ENCODE measurements at places on chromosomes 2 and 18. TPM values are rescaled to one million over a fixed set of nuclear protein-coding genes. Genes with fewer than 3 reads are reported as not detected.
A peak's percentile ranks its signal among the peaks of the same experiment; 100 is the strongest.

Gene CYP27A1
- 3.6 TPM for total RNA-seq

Gene SOS1
- 49.5 TPM for total RNA-seq

Gene SKOR2
- not detected for total RNA-seq

Gene UGT1A10
- total RNA-seq, result not detected

Gene FABP1
- total RNA-seq, result 0.32 TPM

Gene LYPD1
- total RNA-seq, result 0.04 TPM

Gene LRATD1
- total RNA-seq, result not detected

GRCh38 chr2:172783165-172783898, 47.7 kb downstream of the RAPGEF4 start:
- no peaks in the 10 kb centered on the region for H3K36me3 ChIP-seq
- H3K27me3 ChIP-seq, result no peaks in the 10 kb centered on the region
- H3K4me3 ChIP-seq, result no peak overlapping the region
- H3K27ac ChIP-seq, result peak overlapping the region; percentile 11
- peak; percentile 73 for DNase-seq

- no peaks in the 10 kb centered on the region for H3K27me3 ChIP-seq
- no peak overlapping the region for H3K4me3 ChIP-seq
- H3K36me3 ChIP-seq, result 0 out of 2 replicates have a peak, but pooled peaks cover 7% of the 10 kb centered on the region
- no peak for DNase-seq
- no peaks in the 10 kb centered on the region for H3K4me1 ChIP-seq
Measured at GRCh38 chr18:67504739-67505138, 11.8 kb downstream of the DSEL start.

GRCh38 chr2:132437852-132438669, 21.5 kb downstream of the GPR39 start:
- H3K27ac ChIP-seq, result no peak overlapping the region
- H3K27me3 ChIP-seq, result no peaks in the 10 kb centered on the region
- no peaks in the 10 kb centered on the region for H3K36me3 ChIP-seq

GRCh38 chr2:229800997-229801754, 86.8 kb upstream of the DNER start:
- H3K4me3 ChIP-seq, result no peak overlapping the region
- no peaks in the 10 kb centered on the region for H3K27me3 ChIP-seq
- H3K4me1 ChIP-seq, result 0 out of 2 replicates have a peak, but pooled peaks cover 6% of the 10 kb centered on the region
- peak; percentile 53 for DNase-seq
- H3K27ac ChIP-seq, result no peak overlapping the region

GRCh38 chr18:74905247-74905646, 303.7 kb downstream of the PTGR3 start:
- no peak overlapping the region for H3K27ac ChIP-seq
- no peaks in the 10 kb centered on the region for H3K4me1 ChIP-seq
- no peaks in the 10 kb centered on the region for H3K36me3 ChIP-seq
- no peak for DNase-seq
- H3K27me3 ChIP-seq, result no peaks in the 10 kb centered on the region
- no peak overlapping the region for H3K4me3 ChIP-seq

DNA sequence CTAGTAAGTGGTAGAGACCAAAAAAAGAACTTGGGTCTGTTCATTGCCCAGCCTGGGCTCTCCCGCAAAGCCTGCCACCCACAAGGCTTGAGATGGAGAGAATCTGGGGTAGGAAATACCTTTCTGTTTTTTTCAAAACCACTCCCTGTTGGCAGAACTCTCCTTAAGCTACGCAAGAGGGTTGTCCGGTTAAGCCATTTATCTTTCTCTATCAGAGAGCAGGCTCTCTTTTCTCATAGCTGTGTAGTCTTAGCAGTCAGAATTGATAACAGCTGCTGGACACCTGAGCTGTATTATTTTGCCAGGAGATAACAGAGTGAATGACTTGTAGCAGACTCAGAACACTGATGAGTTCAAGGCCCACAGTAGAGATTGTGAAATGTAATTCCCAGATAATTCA, 1088.1 kb downstream of the TSN start:
- DNase-seq, result no peak
- H3K4me3 ChIP-seq, result no peak overlapping the region
- no peaks in the 10 kb centered on the region for H3K27me3 ChIP-seq

GRCh38 chr2:32360416-32360815, 3.6 kb downstream of the BIRC6 start:
- no peak for DNase-seq
- H3K4me3 ChIP-seq, result no peak overlapping the region
- H3K27me3 ChIP-seq, result no peaks in the 10 kb centered on the region
- H3K27ac ChIP-seq, result no peak overlapping the region

- peaks cover 4% of the 10 kb centered on the region for H3K4me1 ChIP-seq
- no peak overlapping the region for H3K27ac ChIP-seq
- H3K27me3 ChIP-seq, result no peaks in the 10 kb centered on the region
- DNase-seq, result no peak
- no peak overlapping the region for H3K4me3 ChIP-seq
Measured at GRCh38 chr2:62569907-62570841, 64.2 kb upstream of the TMEM17 start.

DNA sequence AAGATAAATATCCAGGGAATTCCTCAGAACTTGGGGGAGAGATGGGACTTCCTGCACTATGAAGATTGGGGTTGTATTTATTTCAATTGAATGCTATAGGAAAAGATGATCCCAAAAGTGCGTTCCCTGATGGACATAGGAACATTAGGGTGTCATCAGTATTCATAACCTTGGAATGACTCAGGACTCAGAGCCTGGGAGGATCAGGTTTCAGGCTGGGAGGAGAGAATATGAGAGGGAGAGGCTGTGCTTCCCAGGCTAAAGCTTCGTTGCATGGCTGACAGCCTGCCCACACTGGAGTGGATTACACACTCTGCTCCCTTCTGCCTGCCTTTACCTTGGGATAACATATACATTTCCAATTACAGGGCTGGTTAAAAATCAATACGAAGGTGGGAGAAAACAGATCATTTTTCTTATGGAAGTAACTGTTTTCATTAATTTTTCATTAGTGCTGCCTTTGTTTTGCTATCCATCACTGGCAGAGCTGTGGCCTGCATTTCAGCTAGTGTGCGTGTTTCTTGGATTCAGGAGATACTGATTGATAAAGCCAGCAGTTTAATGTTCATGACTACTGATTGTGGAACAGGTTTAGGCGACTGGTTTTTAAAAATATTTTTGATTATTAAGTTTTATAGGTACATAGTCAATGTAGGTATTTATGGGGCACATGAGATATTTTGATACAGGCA, 118.7 kb downstream of the KCTD1 start:
- H3K36me3 ChIP-seq, result no peaks in the 10 kb centered on the region
- H3K27ac ChIP-seq, result no peak overlapping the region
- H3K27me3 ChIP-seq, result no peaks in the 10 kb centered on the region
- H3K4me1 ChIP-seq, result no peaks in the 10 kb centered on the region
- no peak overlapping the region for H3K4me3 ChIP-seq

DNA sequence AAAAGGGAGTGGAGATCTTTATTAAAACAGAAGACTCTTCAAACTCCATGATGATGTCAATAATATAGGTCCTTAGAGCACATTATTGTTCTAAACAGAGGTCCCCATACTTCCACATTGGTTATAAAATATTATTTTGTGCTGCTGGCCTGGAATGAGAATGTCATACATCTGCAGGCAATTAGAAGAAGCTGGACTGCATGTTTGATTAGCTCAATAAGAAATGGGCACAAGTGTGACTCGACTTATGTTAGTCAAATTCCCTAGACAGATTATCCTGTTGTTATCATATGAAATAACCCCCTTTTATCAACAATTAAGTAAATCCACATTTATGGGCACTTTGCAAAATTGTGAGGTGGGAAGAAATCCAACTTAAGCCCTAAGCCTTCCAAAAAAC, 8.8 kb downstream of the EFEMP1 start:
- no peaks in the 10 kb centered on the region for H3K36me3 ChIP-seq
- no peak overlapping the region for H3K27ac ChIP-seq
- H3K4me3 ChIP-seq, result no peak overlapping the region

DNA sequence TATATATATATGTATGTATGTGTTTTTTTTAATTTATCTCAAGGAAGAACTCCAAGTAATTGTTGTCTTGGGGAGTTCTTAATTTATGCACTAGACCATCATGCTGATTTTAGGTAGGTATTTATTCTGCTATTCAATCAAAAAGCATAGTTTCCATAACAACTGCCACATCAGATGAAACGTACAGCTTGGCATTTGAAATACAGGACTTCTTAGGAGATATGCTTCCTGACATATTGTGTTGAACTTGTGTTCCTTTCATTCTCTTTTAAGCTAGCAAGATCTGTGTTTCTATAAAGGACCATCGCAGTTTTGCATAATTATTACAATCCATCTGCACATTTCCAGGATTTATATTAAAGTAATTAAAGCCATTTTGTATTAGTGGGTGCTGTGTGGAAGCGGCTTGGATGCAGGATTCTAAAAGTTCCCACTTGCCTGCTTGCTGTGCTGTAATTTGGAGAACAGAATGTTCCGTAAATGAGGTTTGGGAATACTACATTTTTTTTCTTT, 343.5 kb upstream of the FANCL start:
- no peaks in the 10 kb centered on the region for H3K4me1 ChIP-seq
- no peak overlapping the region for H3K4me3 ChIP-seq
- H3K36me3 ChIP-seq, result no peaks in the 10 kb centered on the region
- no peak overlapping the region for H3K27ac ChIP-seq
- DNase-seq, result no peak

DNA sequence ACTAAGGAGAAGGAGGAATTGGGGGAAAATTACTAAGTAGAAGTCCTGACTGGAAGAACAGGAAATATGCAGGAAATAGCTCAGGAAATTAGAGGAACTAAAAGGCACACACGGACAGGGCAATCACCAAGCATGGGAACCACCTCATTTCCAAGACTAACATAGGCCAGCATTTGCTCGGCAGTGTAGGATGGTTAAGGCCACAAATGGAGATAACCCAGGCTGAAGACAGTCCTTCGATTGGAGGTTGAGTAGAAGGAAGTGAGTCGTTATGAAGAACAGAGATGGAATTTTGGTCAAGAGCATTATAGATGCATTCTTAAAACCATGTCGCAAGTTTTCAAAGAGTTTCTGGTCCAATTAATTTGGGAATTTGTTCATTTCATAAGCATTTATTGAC, 401.4 kb downstream of the ALK start:
- no peaks in the 10 kb centered on the region for H3K4me1 ChIP-seq
- H3K4me3 ChIP-seq, result no peak overlapping the region
- H3K27me3 ChIP-seq, result no peaks in the 10 kb centered on the region
- H3K36me3 ChIP-seq, result peaks cover 19% of the 10 kb centered on the region
- DNase-seq, result no peak

- peak overlapping the region; percentile 98 for H3K27ac ChIP-seq
- no peaks in the 10 kb centered on the region for H3K36me3 ChIP-seq
- H3K27me3 ChIP-seq, result no peaks in the 10 kb centered on the region
- H3K4me3 ChIP-seq, result peak overlapping the region; percentile 93
- DNase-seq, result peak; percentile 43
- peaks cover 9% of the 10 kb centered on the region for H3K4me1 ChIP-seq
Measured at GRCh38 chr2:159617646-159618045, 1.3 kb upstream of the BAZ2B start.

- H3K36me3 ChIP-seq, result no peaks in the 10 kb centered on the region
- no peak overlapping the region for H3K27ac ChIP-seq
- DNase-seq, result no peak
Measured at GRCh38 chr2:47664817-47665216, 118.1 kb upstream of the MSH6 start.

- H3K4me1 ChIP-seq, result no peaks in the 10 kb centered on the region
- no peak overlapping the region for H3K4me3 ChIP-seq
- no peak overlapping the region for H3K27ac ChIP-seq
- no peak for DNase-seq
Measured at GRCh38 chr2:73566288-73566878, 75.8 kb downstream of the NAT8 start.

All from SJCRH30 (cell line).